ENCODE measurements at places on chromosomes 2 and 18. TPM values are rescaled to one million over a fixed set of nuclear protein-coding genes. Genes with fewer than 3 reads are reported as not detected.

The VIT gene
- total RNA-seq = not detected

The CCDC178 gene
- not detected for total RNA-seq

The C2orf78 gene
- total RNA-seq = not detected

- no peak for DNase-seq
Observed at GRCh38 chr2:38626326-38627035, 23.8 kb upstream of the HNRNPLL start.

DNA sequence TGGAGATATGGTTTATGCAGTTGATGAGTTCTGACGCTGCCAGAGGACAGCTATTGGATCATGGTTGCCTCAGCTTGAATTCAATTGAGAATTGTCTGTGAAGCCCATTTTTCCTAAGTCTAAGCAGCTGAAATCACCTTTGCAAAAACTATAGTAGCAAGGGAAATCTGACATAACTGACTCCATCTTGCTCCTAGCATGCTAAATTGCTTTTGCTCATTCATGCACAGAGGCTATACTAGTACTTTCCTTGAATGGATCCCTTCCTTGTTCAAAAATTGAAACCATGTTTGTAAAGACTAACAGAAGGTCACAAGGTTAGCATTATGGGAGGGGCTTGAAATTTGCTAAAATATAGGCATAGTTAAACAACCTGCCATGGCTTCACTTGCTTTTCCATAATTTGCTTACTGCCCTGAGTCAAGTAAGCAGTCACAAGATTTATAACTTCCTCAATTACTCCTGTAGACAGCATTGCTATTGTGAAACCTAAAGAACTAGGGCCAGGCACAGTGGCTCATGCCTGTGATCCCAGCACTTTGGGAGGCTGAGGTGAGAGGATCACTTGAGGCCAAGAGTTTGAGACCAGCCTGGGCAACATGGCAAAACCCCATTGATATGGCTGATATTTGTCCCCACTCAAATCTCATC lies 41.2 kb downstream of the CHRNA1 start:
- no peak for DNase-seq

GRCh38 chr18:47075098-47075883 lies 39.9 kb upstream of the ELOA2 start:
- no peak for DNase-seq

- DNase-seq = no peak
Observed at GRCh38 chr18:79429785-79430281, 34.1 kb downstream of the NFATC1 start.

- no peak for DNase-seq
Observed at GRCh38 chr2:15145046-15145817, 415.9 kb downstream of the NBAS start.

DNA sequence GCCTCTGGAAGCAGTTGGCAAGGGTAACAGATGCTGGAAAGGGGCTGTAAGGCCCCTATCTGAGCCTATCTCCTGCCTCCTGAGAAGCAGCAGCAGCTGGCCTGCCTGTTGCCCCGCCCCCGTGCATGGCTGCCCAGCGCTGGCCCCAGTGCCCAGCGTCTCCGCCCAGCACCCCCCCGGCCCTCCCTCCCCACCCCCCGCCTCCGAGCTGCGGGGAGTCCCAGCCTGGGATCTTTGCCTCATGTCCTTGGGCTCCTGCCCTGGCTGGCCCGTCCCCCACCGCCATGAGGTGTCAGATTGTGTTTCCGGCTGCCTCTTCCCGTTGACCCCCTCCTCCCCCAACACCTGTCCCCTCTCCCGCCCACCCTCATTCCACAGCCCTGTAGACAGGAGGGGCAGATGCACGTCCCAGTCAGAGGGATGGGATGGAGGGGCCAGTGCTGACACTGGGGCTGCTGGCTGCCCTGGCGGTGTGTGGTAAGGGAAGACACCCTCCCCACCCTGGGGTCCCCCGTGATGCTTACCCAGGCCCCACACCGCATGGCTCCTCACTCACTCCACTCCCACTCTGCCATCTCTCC lies at the start of gene CHRND:
TSS of gene CHRND (plus strand) at position 370 of the 581 bp plus-strand sequence. CDS start at position 426, 56 bp downstream.
- no peak for DNase-seq
